Fibroblast of lung (primary cell): ENCODE measurements at places on chromosomes 12 and 14. TPM values are rescaled to one million over a fixed set of nuclear protein-coding genes. Genes with fewer than 3 reads are reported as not detected.

PIWIL1 gene
- not detected in 2 replicates for total RNA-seq

DNA sequence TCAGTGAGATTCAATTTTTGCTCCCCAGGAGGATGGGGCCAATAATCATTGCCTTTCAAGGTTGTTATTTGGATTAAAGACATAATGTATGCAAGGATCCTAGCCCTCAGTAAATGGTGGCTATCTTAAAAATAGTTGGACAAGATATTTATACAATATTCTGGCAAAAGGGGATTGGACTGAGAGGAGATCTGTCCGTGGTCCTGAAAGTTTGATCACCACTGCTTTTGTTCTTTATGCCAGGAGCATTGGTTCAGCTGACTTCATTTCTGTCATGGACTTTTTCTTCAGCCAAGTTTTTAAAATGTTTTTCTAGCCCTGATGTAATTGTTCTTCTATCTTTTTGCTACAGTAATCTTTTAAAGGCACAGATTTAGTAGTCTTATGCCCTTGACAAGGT, 70.2 kb upstream of the TCL1A start:
- peak; percentile 18 for DNase-seq

NDRG2 gene
- total RNA-seq: 0.50 and 1.8 TPM in 2 replicates

GRCh38 chr12:67245571-67245970, 23.6 kb upstream of the CAND1 start:
- DNase-seq: no peak

HOXC11 gene
- total RNA-seq: not detected in 2 replicates

TSHR gene
- total RNA-seq: not detected in 2 replicates

HVCN1 gene
- total RNA-seq: 5.9 and 7.4 TPM in 2 replicates

DNA sequence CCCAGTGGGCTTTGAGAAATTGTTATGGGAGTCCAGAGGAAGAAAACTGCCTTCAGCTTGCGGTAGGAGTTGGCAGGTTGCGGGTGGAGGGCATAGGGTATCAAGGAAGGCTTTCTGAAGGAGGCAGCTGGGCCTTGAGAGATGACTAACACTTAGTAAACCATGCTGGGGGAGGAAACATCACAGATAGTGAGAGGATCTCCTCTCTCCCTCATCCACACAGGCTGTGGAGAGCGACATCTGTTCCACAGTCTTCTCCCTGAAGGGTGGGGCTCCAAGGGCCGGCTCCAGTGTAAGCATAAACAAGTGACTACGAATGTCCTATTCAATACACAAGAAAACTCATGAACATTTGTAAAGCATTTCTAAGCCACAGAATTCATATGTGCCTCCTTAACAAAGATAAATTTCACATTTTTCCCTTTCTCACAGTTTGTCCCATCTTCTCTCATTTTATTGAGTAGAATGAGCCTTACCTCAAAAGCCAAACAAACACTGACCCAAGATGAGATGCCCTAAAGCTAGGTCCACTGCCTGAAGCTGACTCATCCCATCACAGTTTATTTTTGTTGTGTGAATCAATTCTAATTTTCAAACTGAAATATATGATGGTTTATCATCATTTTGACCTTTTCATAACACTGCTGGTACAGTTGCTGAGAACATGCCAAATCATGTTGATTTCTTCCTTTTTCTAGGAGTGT, 227.9 kb downstream of the SLC25A21 start:
- DNase-seq: peak; percentile 51

RNFT2 gene
- 2.3 and 3.1 TPM in 2 replicates for total RNA-seq

DNA sequence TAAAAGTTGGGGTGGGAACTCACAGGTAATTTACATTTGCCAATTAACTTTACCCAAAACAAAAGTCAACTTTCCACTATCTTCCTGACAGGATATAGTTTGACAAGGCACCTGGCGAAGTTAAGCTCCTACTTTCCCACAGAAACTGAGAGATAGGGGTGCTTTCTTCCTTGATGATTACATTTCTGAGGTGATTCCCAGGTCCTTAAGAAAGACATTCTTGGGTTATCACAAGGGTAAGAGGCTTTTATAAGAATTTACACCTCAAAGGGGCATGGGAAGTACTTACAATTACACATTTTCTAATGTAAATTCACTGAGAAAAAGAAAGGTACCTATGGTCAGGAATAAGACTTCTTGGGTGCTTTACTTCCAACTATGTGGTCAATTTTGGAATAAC, 660.9 kb upstream of the MGAT4C start:
- DNase-seq: no peak

ETV6 gene
- total RNA-seq: 3.6 and 4.3 TPM in 2 replicates

- peak; percentile 73 for DNase-seq
Measured at GRCh38 chr14:102579696-102580549, 12.5 kb upstream of the RCOR1 start.

TCL1A gene
- total RNA-seq: not detected in 2 replicates

- no peak for DNase-seq
Measured at GRCh38 chr12:111826992-111827391, 15.0 kb upstream of the MAPKAPK5 start.

- no peak for DNase-seq
Measured at GRCh38 chr12:111249018-111249370, 119.9 kb downstream of the PHETA1 start.

GRCh38 chr14:88879022-88879421, 54.6 kb downstream of the TTC8 start:
- DNase-seq: peak; percentile 89

- DNase-seq: no peak
Measured at GRCh38 chr14:91335191-91336092, 82.2 kb downstream of the CCDC88C start.

- no peak for DNase-seq
Measured at GRCh38 chr12:34292736-34293625, 270.7 kb downstream of the ALG10 start.

AQP6 gene
- total RNA-seq: under 0.01 and 0.17 TPM in 2 replicates

DNA sequence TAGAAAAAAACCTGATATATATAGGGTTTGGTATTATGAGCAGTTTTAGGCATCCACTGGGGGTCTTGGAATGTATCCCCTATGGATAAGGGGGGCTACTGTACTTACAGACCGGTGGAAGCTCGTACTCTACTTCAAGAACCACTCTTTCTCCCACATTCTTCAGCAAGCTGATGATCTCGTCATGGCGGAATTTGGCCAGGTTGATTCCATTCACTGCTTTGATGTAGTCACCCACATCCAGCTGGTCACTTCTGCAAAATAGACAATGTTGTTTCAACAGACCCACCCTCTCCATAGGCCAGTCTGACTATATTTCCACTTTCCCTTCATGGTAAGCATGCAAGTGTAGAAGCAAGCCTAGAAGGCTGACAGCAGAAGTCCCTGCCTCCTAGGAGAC, 139.9 kb downstream of the GRIP1 start:
- peak; percentile 65 for DNase-seq

DNA sequence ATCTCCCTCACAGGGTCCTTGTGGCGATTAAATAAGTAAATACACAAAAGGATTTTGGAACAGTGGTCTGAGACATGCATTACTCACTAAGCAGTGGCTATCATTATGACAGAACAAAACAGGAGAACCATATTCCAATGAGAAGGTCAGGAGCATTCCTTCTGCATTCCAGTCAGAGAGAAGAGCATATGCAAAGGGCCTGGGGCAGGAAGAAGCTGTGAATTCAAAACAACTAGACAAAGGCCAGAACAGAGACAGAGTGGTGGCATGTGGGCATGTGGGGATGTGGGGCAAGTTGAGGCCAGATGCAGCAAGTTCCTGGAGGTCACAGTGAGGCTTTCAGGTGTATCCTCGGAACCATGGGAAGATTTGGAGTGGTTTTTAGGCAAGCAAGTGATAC, 70.1 kb upstream of the VRK1 start:
- DNase-seq: no peak

DNA sequence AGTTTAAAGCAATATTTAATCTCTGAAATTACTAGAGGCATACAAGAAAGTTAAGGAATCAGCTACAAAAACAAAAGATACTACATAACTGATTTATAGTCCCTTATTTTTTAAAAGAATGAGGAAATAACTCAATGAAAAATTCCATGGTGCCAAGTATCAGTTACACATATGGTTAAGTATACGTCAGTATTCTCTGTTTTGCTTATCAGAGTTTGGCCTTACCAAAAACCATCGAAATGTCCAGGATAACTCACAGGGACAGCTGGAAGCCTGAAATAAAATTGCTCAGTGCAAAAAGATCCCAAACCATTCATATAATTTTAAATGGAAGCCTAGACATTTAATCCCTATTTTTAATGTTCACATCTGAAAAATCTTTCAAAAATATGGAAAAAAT, 3.6 kb downstream of the CFL2 start:
- peak; percentile 51 for DNase-seq

TEX22 gene
- total RNA-seq: 0.33 and 0.51 TPM in 2 replicates

DNA sequence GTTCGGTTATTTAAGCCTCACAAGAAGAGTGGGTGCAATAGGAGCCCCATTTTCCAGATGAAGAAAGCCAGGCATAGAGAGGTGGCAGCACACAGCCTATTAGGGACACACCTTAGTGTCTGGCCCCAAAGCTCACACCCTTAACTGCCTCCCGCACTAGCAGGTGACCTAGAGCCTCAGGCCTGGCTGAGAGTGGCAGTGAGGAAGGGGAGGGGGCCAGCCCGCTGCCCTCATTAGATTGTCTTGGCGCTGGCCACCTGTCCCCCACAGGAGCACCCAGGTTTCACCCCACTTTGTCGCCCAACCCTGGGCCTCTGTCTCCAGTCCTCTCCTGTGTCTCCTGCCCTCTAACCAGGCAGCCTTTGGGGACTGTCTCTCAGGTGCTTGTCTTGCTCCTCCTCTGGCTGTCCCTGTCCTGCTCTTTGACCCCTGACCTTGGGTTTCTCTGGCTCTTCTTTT, 18.5 kb upstream of the PGF start:
- DNase-seq: no peak

AVPR1A gene
- total RNA-seq: not detected in 2 replicates

DNA sequence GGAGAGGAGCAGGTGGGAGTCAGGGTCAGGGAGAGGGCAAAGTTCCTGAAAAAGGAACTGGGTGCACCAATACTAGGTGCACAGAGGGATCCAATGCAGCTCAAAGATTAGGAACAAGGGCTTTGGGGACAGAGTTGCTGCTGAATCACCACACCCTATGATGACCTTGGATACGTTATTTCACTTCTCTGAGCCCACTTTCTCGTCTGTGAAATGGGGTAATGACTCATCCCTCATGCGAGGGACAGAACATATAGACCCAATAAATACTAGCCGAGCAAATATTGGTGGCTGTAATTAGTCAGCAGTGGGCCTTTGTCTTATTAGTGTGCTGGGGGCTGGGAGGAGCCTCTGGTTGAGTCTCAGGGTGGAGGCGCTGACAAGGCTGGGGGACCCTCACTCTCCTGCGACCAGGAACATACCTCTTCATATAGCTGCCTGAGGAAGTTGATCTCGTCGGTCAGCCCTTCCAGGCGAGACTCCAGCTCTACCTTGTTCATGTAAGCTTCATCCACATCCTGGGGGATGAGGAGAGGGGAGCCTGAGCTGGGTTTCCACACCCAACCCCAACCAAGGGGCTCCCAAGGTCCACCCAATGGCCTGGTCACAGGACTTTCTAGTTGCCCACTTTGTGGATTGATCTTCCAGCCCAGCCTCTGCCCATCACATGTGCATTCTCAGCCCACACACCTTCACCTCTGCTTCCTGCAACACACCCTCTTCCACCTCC, 4.5 kb downstream of the KRT8 start:
- DNase-seq: no peak

DNA sequence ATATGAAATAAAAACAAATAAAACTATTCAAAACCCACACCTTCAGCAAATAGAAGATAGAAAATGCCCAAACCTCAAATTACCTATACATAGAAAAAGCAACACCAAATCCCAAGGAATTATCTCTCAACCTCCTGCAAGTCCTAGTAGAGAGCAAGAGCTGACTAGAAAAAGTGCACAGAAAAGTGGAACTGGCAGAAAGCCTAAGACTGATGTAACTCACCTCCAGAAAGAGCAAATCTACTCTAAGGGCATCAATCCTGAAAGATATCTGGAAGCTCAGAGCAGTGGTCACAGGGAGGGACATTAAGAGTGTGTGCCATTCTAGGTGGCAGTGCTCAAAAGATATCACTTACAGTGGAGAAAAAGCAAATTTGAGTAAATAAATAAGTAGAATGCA, 62.1 kb upstream of the PLEKHG7 start:
- no peak for DNase-seq

GRCh38 chr12:128864516-128865186, 11.4 kb downstream of the GLT1D1 start:
- no peak for DNase-seq

GRCh38 chr12:22574921-22575320, 30.6 kb upstream of the C2CD5 start:
- no peak for DNase-seq

DNA sequence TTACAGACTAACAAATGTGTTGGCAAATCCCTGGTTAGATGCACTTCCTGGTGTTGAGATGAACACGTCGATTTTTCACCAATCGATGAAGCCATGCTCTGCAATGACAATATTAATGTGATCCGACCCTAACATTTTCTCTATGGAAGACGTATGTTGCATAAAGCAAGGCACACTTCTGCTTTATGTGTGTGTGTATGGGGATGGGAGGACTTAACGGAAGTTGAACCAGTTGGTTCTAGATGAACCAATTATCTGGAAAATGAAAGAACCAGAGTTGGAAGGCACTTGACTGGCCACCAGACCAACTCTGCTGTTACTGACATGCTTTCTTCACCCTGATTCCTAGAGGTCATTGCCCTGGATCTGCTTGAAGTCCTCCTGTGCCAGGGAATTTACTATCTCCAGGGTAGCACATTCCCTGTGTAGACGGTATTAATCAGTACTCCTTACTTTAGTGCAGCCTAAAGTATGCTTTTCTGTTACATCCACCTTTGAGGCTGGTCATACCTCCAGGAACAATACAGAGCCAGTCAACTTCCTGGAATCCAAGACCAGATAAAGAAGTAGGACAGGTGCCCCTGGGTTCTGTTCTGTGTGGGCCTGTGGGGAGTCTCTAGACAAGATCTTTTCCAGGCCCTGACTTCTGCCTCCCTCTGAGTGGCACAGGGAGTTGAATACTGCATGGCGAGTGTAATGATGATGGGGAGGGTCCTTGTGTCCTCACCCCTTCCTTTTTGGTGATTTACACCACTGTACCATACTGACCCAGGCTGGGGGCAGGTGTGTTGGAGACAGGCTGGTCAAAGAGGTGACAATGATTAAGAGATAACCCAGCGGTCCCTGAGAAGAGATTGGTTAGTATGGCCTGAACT, 4.1 kb downstream of the SDR39U1 start:
- DNase-seq: no peak

DNA sequence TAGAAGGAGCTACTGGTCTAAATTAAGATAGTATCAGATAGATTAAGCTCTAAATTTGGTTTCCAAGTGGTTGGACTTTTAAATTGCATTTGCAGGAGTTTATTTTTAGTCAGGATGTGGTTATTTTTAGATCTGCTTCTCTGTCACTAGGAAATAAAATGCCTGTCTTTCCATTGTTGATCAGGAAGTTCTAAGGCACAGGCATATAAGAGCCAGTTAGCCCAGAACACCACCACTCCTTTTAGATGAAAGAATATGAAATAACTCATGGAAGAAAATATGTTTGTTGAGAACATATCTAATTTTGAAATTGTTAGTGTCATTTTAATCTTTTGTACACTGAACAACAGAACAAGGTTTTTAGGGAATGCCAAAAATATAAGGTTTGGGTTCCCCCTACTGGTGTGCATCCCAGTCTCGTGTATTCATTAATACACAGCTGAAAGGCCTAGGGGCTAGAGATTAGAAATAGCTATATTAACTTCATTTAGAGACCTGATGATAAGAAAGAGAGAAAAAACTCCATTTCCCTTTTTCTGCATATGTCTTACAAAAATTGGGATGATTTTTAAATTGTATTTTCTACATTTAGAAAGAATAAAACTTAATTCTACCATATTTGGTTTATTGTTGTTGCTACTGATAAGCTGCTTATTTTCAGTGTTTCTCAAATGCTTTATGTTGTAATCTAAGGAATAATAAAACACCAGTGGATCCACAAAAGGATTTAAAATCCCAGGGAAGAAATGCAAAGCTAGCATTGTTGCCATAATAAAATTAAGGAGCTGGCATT, 67.2 kb downstream of the RIC8B start:
- DNase-seq: peak; percentile 35
